ENCODE measurements at places on chromosomes 13 and 19. TPM values are rescaled to one million over a fixed set of nuclear protein-coding genes. Genes with fewer than 3 reads are reported as not detected.

GRCh38 chr13:37385248-37385647 is 213.3 kb downstream of the POSTN start:
- H3K36me3 ChIP-seq = no peaks in the 10 kb centered on the region
- H3K27ac ChIP-seq = no peak overlapping the region
- H3K27me3 ChIP-seq = no peaks in the 10 kb centered on the region
- DNase-seq = no peak
- H3K4me3 ChIP-seq = no peak overlapping the region
- H3K4me1 ChIP-seq = peaks cover 11% of the 10 kb centered on the region

GRCh38 chr19:3278294-3278693 is 53.8 kb downstream of the CELF5 start:
- DNase-seq = no peak
- H3K4me1 ChIP-seq = no peaks in the 10 kb centered on the region
- no peaks in the 10 kb centered on the region for H3K36me3 ChIP-seq
- peaks cover 4% of the 10 kb centered on the region for H3K27me3 ChIP-seq

- H3K27ac ChIP-seq = no peak overlapping the region
- H3K27me3 ChIP-seq = peaks cover 68% of the 10 kb centered on the region
- DNase-seq = no peak
- H3K4me1 ChIP-seq = peaks cover 6% of the 10 kb centered on the region
- no peaks in the 10 kb centered on the region for H3K36me3 ChIP-seq
- no peak overlapping the region for H3K4me3 ChIP-seq
Observed at GRCh38 chr19:28019901-28020300, 1193.0 kb downstream of the UQCRFS1 start.

GRCh38 chr19:13850910-13851733 is 25.8 kb upstream of the NANOS3 start:
- no peaks in the 10 kb centered on the region for H3K27me3 ChIP-seq
- H3K4me1 ChIP-seq = peaks cover 13% of the 10 kb centered on the region
- H3K36me3 ChIP-seq = no peaks in the 10 kb centered on the region
- H3K4me3 ChIP-seq = no peak overlapping the region

GRCh38 chr19:13622766-13623715 is 116.8 kb upstream of the CACNA1A start:
- DNase-seq = peak; percentile 27
- no peak overlapping the region for H3K4me3 ChIP-seq
- peaks cover 11% of the 10 kb centered on the region for H3K27me3 ChIP-seq
- no peak overlapping the region for H3K27ac ChIP-seq
- no peaks in the 10 kb centered on the region for H3K36me3 ChIP-seq
- peaks cover 8% of the 10 kb centered on the region for H3K4me1 ChIP-seq

DNA sequence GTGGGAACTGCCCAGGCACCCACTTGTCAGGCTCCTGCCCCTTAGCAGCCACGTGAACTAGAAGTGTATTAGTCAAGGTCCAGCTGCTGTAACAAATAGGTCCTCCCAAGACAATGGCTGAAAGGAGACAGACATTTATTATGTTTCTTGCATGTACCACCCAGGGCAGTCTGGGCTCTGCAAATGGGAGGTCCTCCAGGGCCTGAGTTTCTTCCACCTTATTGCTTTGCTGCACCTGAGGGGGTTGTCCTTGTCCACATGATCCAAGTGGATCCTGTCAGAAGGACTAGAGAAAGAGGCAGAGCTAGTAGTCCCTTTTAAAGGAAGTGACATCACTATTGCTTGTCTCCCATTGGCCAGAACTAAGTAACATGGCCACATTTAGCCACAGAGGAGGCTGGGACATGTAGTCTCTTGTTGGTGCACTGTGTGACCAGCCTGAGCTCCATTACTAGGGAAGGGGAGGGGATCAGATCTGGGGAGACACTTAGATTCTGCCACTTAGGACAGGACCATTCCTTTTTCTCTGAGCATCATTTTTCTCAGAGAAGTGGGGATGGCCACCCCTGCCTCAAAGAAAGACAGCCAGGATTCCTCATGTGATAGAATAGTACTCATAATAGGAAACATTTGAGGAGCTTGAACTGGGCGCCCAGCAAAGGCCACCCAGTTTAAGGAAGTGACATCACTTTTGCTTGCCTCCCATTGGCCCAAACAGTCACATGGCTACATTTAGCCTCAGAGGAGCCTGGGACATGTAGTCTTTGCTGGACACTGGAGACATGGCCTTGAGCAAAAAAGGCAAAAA is 15.1 kb downstream of the CC2D1A start:
- no peaks in the 10 kb centered on the region for H3K27me3 ChIP-seq
- DNase-seq = peak; percentile 57
- H3K4me3 ChIP-seq = no peak overlapping the region
- peaks cover 18% of the 10 kb centered on the region for H3K36me3 ChIP-seq
- no peak overlapping the region for H3K27ac ChIP-seq
- H3K4me1 ChIP-seq = no peaks in the 10 kb centered on the region

GRCh38 chr13:24107955-24108614 is 52.4 kb upstream of the SPATA13 start:
- H3K4me1 ChIP-seq = peaks cover 12% of the 10 kb centered on the region
- no peaks in the 10 kb centered on the region for H3K27me3 ChIP-seq
- H3K4me3 ChIP-seq = no peak overlapping the region
- H3K36me3 ChIP-seq = no peaks in the 10 kb centered on the region
- no peak for DNase-seq

DNA sequence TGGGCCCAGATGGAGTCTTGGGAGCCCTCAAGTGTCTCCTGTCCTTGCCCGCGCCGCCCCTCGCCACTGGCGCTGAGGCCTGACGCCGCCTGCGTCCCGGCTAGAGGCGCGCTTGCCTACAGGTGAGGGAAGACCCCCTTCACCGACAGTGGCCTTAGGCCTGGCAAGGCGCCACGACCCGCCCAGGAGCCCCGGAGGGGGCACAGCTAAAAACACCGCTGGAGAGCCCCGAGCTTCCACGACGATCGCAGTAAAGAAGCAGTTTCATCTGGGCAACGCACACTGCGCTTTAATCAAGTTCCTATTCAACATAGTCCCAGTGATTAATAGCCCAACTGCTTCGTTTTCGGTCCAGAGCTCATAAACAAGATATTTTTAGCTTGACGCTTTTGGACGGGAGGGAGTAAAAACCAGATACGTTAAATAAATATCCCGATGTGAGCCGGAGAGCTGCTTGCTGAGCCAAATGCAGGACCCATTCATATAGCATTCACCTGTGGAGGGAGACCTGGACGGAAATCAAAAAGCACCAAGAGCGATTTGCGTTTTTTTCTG is 1.5 kb upstream of the CEBPA start:
- DNase-seq = peak; percentile 14
- no peaks in the 10 kb centered on the region for H3K36me3 ChIP-seq
- peaks cover 10% of the 10 kb centered on the region for H3K4me1 ChIP-seq

DNA sequence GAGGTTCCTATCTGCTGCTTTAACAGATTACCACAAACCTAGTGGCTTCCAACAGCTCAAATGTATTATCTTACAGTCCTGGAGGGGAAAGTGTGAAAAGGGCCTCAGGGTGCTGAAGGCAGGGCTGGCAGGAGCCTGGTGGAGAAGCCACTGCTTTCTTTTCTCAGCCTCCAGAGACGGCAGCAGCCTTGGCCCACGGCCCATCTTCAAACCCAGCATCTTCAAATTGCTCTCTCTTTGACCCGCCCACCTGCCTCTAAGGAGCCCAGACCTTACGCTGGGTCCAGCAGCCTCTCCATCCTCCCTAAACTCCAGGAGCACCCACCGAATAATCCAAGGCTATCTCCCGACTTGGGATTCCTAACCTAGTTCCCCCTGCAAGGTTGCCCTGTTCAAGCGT is 35.6 kb downstream of the C13orf46 start:
- no peak overlapping the region for H3K27ac ChIP-seq
- no peak overlapping the region for H3K4me3 ChIP-seq
- peaks cover 9% of the 10 kb centered on the region for H3K4me1 ChIP-seq
- DNase-seq = peak; percentile 25

DNA sequence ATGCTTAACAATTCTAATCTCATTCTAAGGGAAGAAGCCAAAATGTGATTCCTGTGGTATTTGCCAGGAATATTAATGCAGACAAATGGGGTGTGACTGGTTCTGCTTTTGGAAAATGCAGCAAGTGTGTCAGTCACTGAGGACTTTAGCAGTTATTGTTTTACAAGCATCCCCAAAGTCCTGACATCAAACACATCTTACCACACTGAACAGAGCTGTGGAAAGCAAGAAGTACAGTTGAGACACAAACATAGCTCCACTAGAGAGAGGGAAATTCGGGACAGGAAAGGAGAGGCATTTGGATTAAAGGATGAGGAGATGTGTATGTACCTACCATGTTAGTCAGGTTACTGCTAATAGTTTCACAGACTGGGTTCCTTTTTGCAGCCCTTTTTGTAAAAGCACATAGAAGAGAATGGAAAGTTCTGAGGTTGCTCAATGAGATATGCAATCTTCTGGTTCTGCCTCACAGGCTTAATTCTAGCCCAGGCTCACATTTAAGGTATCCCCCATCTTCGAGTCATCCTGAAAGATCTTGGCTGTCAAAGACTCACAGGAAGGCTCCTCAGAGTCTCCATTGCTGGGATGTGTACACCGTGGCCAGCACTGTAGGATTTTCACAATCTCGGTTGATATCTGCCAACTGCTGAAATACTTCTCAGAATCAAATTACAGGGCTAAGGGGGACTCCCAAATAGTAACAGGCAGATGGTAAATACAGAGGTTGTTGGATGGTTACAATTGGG is 316.6 kb downstream of the DNAJC15 start:
- no peak for DNase-seq
- H3K27ac ChIP-seq = no peak overlapping the region
- H3K4me3 ChIP-seq = no peak overlapping the region
- no peaks in the 10 kb centered on the region for H3K27me3 ChIP-seq

DNA sequence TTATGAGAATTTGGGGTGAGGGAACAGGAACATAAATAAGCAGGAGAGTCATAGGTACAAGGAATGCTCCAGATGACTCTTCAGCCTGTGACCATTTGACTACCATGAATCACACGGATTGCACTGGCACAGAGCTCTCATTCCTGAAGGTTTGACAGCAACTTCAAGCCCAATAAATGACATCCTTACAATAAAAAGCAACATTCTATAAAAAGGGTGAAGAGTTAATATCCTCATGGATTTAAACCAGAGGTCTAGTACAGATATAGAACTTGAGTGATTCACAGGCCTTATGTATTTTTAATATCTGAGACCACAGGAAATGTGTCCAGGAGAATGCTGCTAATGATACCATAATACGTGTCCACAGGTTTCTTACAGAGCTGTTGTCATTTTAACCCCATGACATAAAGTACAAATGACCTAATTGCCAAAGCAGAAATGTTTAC is 158.1 kb downstream of the IRS2 start:
- peaks cover 9% of the 10 kb centered on the region for H3K4me1 ChIP-seq
- H3K27ac ChIP-seq = no peak overlapping the region
- H3K4me3 ChIP-seq = no peak overlapping the region
- DNase-seq = no peak
- H3K36me3 ChIP-seq = no peaks in the 10 kb centered on the region

DNA sequence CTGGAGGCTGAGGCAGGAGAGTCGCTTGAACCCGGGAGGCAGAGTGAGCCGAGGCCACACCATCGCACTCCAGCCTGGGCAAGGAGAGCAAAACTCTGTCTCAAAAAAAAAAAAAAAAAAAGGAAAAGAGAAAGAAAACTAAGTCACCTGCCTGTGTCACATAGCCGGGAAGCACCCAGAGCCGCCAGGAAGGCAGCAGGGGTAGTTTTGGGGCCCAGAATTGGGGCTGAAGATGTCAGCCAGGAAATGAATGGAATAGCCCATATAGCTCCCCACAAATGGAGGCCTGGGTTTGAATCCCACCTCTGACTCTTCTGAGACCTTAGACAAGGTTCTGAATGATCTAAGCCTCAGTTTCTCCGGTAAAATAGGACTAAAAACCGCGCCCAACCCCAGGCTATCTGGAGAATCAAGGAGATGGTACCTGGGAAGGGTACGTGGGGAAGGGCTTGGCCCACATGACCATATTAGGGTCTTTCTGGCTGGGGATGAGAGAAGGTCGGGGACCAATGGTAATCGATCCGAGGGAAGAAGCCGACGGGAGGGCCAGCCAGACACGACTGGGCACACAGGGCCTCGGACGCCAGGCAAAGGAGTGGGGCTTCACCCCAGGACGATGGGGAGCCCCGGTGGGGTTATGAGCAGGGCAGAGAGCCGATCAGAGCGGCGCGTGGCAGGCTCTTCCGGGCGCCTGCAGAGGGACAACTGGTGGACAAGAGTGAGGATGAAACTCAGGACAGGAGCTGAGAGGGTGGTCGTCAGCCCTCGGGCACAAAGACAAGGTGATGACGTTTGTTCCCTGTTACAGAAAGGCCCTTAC is 14.4 kb downstream of the CCDC124 start:
- no peak for DNase-seq
- H3K4me1 ChIP-seq = peaks cover 4% of the 10 kb centered on the region
- peak overlapping the region; percentile 6 for H3K27ac ChIP-seq
- H3K4me3 ChIP-seq = peak overlapping the region; percentile 19
- peaks cover 7% of the 10 kb centered on the region for H3K27me3 ChIP-seq
- H3K36me3 ChIP-seq = no peaks in the 10 kb centered on the region

DNA sequence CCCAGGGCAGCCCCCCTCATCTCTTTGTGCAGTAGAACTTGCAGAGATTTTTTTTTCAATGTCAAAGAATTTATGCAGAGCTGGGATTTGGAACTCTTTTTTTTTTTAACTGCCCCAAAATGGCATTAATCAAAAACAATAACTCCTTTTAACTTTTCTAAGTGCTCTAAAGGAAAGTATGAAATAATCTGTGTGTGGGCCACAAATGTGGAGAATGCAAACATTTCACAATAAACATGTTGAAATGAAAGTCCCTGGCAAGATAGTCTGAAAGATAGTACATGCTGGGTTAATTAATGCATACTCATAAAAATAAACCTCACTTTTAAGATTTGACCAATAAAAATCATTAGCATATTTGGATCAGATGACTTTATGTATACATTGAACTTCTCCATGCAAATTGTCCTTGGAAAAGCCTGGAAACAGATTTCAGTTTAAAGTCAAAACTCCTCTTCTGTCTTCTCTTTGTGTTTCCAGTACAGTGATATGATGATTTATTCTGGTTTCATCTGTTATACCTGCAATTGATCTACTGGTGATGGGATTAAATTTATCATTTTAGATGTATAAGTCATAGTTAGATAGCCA is 30.5 kb upstream of the ZNF536 start:
- DNase-seq = no peak
- no peaks in the 10 kb centered on the region for H3K36me3 ChIP-seq
- no peak overlapping the region for H3K4me3 ChIP-seq

KCNC3 gene
- total RNA-seq = 8.2 TPM

MEIOSIN gene
- total RNA-seq = 0.11 TPM

SELENOV gene
- total RNA-seq = 2.0 TPM

Data from cardiac muscle cell (in vitro differentiated cells and primary cell).